ENCODE measurements at places on chromosomes 4 and X.

DNA sequence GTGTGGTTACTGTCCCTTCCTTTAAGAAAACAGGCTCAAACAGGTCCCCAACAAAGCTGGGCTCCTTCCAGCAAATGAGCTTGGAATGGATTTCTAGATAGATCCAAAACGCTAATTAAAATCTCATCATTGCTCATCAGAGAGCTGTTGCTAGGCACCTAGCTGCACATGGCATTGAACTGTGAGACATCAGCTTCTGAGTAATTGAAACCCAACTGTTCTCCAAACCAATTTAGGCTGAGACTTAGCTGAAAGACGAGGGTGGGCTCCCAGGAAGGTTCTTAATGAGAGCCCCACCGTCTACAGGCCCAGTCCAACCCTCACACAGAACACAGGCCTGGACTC is 59.1 kb downstream of the FAM184B start:
- DNase-seq, result no peak

DNA sequence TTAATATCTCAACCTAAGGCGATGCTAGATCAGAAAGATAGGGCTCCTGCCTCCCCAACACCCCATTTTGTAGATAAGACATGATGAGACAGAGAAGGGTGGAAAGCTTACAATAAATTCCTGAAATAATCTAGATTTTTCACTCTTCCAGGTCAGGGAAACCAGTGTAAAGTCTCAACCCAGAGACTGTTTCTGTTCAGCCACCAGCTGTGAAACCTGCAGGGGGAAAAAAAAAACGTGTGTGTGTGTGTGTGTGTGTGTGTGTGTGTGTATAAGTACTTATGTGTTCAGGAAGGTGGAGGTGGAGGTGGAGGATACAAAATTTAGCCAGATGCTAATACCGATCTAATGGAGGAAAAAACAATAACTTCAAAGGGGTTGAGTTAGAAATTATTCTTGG is 773 bp upstream of the ITM2A start:
- DNase-seq, result no peak

DNA sequence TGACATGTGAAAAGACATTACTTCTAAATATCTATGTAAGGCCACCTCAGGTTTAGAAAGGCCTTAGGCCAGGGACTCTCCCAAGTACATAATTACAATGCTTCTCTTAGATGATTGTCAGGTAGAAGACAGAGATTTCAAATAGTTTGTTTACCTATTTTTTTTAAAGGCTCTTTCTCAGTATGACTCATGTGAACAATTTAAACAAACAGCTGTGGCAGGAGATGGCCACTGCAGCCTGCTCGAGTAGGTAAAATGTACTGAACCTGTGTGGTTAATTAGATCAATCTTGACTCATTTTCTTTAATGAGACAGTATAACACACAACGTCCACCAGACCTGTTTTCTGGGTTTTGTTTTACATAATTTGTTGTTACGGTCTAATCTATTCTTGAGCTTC is 50.2 kb downstream of the LEF1 start:
- DNase-seq, result peak; percentile 5

DNA sequence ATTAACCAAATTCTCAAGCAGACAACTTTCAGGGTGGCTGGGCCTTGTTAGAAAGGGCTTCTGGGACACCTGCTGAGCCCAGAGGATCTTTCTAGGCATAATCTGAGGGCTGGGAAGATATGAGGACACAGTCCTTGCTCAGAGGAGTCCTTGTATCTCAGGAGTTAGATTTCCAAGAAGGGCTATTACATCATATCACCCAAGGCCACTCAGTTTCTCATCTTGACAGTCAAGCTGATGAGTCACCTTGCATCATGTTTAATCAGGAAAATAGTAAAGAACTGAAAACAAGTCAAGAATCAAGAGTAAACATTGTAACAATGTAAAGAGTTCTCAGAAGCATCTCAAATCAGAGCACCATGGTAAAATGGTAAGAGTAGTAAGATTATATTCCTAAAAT is 4.0 kb downstream of the PCYT1B start:
- DNase-seq, result no peak

DNA sequence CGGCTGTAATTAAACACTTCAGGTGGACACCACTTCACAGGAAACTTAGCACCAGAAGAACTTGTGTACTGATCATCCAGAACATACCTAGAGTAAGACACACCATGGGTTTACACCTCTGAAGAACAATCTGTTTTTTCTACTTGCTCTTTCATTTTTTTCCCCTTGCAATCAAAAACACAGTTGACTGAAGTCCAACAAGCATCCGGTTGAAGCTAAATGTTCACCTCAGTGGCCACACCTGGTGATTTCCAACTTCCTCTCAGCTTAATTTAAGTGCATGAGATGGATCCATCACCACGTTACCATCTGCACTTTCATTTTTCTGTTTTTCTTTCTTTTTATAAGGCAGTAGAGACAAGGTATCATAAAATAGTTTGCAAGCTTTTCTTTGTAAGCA is 4.9 kb upstream of the TXK start:
- no peak for DNase-seq

DNA sequence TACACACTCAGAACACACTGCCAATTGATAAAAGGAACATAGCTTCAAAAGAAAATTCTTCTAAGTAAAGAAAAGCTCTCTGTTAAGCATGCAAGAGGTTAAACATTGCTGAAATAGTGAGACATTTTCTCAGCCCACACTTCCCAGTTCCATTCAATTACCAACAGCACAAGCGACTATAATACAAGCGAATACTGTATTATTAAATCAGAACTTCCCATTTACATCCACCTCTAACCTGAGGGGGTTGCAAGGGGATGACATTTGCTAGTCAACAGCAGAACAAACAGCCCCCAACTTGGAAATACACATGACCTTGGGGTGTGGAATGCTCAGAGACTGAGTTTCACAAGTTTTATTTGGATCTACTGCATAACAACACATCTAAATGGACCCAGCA is 1.1 kb downstream of the FSTL5 start:
- no peak for DNase-seq

GRCh38 chr4:112563431-112564200 is 47.6 kb upstream of the NEUROG2 start:
- no peak for DNase-seq

- DNase-seq, result peak; percentile 82
Observed at GRCh38 chrX:40166582-40166981, 68.8 kb upstream of the BCOR start.
